ENCODE measurements at places on chromosomes 12 and 14. TPM values are rescaled to one million over a fixed set of nuclear protein-coding genes. Genes with fewer than 3 reads are reported as not detected.

GRCh38 chr12:93741659-93742109, 64.5 kb downstream of the CRADD start:
- DNase-seq: no peak

GRCh38 chr14:99271221-99271941, 616 bp downstream of the BCL11B start:
- no peak for DNase-seq

DNA sequence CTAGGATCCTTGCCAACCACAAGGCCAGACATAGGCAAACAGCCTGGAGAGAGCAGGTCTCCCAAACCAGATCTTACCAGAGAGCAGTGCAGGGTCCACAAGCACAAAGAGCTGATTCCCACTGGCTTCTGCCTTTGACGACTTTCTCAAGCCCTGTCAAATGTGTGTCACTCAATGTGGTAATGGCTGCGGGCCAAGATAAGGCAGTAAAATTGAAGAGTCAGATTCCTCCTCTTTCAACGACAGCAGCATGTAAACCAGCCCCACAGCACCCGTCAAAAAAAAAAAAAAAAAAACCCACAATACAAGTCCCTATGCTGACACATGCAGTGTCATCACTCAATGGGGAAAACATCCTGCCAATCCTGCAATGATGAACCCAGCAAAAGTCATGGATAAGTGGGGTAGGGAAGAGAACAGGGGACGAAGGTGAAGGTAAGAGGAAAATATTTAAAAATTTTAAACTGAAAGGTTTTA, at the start of gene STON2:
Gene STON2 (minus strand): TSS at position 123 of the 477 bp plus-strand sequence. CDS start 1,942 bp downstream, outside the sequence.
- DNase-seq: no peak

GRCh38 chr12:24374452-24374851, 425.0 kb upstream of the SOX5 start:
- no peak for DNase-seq

DNA sequence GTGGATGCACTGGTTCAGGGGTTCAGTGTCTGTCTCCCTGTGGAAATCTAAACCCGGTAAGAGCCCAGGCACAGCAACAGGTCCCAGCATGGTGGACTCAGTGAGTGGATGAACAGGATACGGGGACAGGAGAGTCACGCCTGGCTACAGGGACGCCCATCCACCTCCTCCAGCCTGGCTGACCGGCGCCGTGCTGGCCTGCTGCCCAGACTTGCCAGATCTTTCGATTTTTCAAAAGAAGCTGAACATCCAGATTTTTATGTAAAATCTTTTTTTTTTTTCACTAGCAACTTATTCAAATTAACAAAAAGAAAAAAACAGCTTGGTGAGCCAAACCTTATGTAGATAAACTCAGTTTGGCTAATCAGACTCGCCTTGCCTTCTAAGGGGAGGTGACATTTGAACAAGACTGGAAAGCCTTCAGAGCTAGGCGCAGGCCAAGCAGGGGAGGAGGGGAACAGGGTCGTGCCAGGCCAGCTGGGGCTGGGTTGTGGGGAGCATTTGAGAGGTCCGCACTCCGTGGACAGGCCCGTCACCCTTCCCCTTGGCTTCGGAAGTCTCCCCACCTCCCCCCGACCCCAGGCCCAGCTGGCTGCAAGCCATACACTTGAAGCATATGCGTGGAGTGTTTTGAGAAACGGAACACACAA, 87.8 kb upstream of the NCOR2 start:
- no peak for DNase-seq

- no peak for DNase-seq
These were observed 458.3 kb upstream of the SEL1L start for GRCh38 chr14:81991998-81992397.

DNA sequence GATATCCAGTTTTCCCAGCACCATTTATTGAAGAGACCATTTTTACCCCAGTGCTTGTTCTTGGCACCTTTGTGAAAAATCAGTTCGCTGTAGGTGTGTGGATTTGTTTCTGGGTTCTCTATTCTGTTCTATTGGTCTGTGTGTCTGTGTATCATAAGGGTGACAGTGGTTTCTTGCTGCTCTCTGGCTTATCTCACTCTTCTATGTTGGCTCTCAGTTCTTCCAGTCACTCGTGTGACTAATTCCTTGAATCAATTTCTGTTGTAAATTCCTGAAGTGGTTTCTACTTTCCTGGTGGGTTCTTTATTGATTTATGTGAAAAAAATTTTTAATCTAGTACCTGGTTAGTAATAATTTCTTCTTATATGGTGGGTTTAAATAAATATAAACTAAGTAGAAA, 58.3 kb downstream of the OTOGL start:
- no peak for DNase-seq

DNA sequence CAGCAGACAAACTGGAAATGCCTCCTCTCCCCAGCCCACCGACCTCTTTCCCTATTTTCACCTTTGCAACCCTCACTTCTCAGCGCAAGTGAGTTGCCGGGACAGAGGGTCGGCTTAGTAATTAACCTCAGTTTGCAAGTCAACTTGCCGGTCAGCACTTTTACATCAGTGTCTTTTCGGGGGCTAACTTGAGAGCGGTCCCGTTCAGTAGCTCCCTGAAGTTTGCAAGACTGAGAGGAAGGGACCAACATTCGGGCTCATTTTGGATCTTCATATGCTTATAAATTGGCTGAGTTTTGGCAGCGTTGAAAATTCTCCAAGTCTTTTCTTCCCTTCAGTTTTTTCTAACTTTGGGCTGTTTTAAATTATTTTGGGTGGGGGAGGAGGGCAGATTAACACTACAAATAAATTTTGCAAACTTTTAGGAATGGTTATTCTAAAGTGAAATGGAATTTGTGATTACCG, 846 bp downstream of the BRMS1L start:
- DNase-seq: no peak

Gene LRP1-AS
- not detected for polyA plus RNA-seq

Gene NKX2-1
- not detected for polyA plus RNA-seq

Gene TSPAN19
- 0.49 TPM for polyA plus RNA-seq

Gene RNU6-7
- not detected for polyA plus RNA-seq

Gene LPAR5
- polyA plus RNA-seq: 1.5 TPM

Gene RAB2B
- 37.2 TPM for polyA plus RNA-seq

Gene ATG101
- 30.1 TPM for polyA plus RNA-seq

Gene OTX2
- polyA plus RNA-seq: not detected
